ENCODE measurements at places on chromosomes 1 and 21. TPM values are rescaled to one million over a fixed set of nuclear protein-coding genes. Genes with fewer than 3 reads are reported as not detected.

GRCh38 chr1:80962564-80962963 lies 838.2 kb upstream of the ADGRL2 start:
- no peak for DNase-seq

DNA sequence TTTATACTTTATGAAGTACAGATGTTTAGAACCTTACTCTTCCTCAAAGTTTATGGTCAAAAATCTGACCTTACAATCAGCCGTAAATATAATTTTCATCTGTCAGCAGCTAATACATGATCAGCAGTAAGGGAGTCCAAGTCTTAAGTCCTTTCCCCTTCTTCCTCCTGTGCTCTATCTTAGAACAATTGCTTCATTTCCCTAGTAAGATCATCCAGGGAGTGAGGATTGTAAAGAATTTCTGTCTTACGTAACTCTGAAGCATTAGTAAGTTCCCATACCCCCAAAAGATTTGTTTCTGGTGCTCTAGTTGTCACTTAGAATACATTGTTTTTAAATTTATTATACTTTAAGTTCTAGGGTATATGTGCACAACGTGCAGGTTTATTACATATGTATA lies 2.1 kb downstream of the SETDB1 start:
- DNase-seq = no peak

DNA sequence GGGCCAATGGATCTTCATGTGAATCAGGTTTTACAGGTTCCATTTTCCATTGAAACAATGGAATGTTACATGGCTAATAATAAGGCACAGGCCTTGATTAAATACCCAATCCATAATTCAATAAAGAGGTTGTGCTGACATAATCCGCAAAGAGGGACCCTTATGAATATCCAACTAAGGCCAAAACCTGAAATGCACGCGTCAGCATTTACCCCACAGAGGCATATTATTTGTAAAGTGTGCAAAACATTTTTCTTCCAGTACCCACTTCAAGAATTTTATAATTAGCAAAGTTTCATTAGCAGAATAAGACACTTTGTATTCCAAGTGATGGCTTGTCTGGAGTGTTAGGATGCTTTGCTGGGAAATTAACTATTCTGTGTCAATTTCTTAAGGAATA lies 220.6 kb upstream of the C8B start:
- no peak for DNase-seq

DNA sequence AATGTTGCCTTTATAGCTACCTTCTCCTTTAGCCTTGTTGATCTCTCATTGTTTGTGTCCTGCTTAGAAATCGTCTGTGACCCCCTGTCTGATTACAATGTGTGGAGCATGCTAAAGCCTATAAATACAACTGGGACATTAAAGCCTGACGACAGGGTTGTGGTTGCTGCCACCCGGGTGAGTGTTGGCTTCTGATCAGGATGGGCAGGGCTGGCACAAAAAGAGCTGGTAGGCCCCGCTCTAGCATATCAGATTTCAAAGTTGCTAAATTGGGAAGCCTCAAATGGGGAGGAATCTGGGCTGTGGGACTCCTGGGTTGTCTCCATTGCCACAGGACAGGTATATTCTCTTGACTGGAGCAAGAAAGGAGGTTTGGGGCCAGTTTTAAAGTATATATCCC lies 8.4 kb downstream of the NCSTN start:
- DNase-seq = no peak

Gene HCRTR1
- total RNA-seq = not detected

Gene CXADR
- 61.8 TPM for total RNA-seq

All from omental fat pad (tissue), 4 donors.